ENCODE measurements at places on chromosomes 3 and 15. TPM values are rescaled to one million over a fixed set of nuclear protein-coding genes. Genes with fewer than 3 reads are reported as not detected.

The KLHL6 gene
- 0.32 TPM for total RNA-seq

The NOX5 gene
- total RNA-seq: 0.18 TPM

The FILIP1L gene
- total RNA-seq: 18.1 TPM

The PLOD2 gene
- 416 TPM for total RNA-seq

The UBR1 gene
- 13.5 TPM for total RNA-seq

All from cardiac atrium fibroblast (primary cell).